Effector memory CD8-positive, alpha-beta T cell (primary cell): ENCODE measurements at places on chromosomes 12 and 14.

DNA sequence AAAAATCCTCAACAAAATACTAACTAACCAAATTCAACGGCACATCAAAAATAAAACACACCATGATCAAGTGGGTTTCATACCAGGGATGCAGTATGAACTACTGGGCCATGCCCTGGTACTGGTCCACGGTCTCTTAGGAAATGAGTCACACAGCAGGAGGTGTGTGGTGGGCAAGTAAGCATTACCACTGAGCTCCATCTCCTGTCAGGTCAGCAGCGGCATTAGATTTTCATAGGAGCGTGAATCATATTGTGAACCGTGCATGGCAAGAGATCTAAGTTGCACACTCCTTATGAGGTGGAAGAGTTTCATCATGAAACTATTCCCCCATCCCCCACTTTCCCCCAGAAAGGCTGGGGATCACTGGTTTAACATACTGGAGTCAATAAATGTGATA lies 6.7 kb upstream of the LGR5 start:
- DNase-seq: no peak

- no peak for DNase-seq
Measured at GRCh38 chr12:44384136-44384535, 492.0 kb downstream of the NELL2 start.

- no peak for DNase-seq
Measured at GRCh38 chr12:127550271-127550670, 716.7 kb upstream of the TMEM132C start.

- DNase-seq: no peak
Measured at GRCh38 chr12:68633614-68634558, 23.2 kb downstream of the RAP1B start.

GRCh38 chr14:68486033-68486732 lies 306.7 kb downstream of the ZFP36L1 start:
- DNase-seq: no peak

- no peak for DNase-seq
Measured at GRCh38 chr12:128609861-128610260, 213.9 kb downstream of the SLC15A4 start.

DNA sequence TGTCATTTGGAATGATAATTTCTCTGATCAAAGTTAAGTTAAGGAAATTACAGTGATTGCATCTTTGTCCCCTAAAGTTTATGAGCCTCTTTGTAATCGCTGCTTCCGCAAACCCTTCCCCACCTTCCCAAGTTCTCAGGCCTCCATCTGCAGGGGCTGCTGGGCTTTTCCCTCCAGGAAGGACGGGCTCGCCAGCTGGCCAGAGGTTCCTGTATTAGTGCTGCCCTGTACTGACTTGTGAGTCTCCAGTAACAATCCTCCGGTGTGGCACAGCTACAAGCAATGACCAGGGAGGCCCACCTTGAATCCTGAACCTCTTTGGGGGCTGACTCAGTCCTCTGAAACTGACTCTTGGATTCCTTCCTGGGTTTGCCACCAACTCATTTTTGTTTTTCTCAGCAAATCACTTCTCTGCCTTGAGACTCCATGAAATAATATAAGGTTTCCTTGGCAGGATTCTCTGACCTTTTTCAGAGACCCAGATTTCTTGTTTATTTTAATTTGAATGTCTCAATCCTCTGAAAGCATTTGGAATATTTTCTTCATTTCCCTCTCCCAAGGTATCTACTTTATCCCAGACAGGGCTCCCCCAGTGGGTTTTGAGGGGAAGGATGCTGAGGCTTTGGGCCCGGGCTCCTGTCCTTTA lies 398.6 kb downstream of the ZFP36L1 start:
- no peak for DNase-seq

- DNase-seq: no peak
Measured at GRCh38 chr12:57130941-57131340, 2.7 kb downstream of the LRP1 start.

DNA sequence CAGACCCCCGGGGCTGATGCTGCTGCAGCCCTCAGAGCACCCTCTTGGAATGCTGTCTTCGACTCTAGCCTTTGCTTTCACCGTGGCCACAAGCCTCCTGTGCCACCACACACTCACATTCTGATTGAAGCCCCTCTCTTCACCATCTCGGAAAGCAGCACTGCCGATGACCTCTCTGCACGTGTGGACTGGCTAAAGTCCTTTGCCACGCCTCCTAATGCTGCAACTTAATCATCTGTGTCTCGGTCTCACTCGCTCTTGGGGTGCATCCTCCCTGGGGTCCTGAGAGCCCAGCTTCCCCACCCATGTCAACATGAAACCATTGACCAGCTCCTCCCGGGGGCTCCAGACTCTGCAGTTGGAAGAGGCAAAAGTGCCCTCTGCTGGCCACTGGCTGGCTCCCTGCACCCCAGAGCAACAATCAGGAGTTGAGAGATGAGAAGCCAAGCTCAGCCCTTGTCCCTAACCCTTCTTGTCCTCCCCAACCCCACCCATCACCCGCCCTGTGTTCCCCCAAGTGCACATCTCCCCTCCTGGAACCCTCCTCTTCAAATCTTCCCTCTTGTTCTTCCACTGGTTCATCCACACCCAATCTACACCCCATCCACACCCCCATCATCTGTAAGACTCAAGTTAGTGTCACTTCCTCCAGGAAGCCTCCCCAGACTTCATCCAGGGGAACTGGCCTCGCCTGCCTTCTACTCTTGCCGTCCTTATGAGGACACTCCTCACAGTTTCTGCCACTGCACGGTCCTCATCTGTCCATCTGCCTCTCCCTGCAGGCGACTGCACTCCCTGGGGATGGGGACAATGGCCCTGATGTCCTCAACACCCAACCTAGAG lies 23.6 kb upstream of the FAM181A start:
- DNase-seq: no peak

GRCh38 chr12:127343940-127344339 lies 923.0 kb upstream of the TMEM132C start:
- no peak for DNase-seq

DNA sequence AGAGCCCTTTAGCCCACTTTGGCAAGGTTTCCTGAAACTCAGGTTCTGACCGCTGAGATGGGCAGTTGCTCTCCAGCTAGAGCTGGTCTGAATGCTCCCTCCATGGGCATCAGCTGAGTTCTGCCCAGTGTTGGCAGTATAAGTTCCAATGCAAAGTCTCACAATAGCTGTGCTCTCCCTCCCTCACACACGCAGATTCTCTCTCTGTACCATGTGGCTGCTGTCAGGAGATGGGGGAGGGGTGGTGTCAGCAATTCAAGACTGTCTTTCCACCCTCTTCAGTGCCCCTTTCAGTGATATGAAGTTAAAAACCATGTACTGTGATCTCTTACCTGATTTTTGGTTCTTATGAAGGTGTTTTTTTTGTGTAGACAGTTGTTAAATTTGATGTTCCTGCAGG lies 164.3 kb upstream of the PLEKHA5 start:
- DNase-seq: no peak

GRCh38 chr14:100892496-100893227 lies 10.9 kb downstream of the RTL1 start:
- no peak for DNase-seq

DNA sequence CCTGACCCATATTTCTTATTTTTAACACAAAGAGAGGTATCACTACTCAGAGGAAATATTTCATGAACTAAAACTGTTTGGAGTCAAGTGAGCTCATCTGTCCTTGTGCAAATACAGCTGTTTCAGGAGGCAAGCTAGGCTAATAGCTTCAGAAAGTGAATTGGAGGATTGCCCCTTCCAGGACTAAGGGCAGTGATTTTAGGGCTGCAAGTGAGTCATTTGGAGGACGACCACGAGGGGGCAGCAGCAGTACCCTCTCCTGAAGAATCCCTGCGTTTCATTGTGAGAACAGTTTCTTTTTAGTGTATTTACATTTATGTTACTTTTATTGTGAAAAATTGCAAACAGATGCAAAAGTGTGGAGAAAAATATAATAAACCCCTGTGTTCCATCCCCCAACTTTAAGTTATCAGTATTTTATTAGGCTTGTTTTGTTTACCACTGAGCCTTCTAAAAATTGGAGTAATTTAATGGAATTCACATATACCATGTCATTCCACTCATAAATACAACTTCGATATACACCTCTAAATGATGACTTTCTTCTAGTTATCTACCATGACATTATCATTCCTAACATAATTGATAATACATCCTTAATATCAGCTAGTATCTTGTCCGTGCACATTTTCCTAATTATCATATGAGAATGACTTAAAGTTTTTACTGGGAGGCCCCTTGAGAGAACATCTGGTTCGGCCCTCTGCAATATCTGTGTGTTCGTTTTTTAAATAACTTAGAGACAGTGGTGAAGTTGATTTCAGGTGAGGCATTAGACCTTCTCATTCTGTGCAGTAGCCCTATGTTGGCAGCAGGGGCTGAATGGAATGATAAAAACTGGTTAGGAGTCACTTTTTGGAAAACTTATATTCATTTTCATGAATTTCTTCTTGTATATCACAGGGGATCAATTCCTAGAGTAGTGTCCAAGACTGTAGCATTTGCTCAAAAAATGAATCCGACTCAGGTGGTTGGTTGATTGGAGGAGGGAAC lies 13.7 kb downstream of the FOXJ2 start:
- DNase-seq: peak; percentile 77

- DNase-seq: no peak
Measured at GRCh38 chr14:40762685-40763084, 844.0 kb upstream of the LRFN5 start.

- no peak for DNase-seq
Measured at GRCh38 chr14:39232554-39233415, 930 bp upstream of the MIA2 start.

- DNase-seq: no peak
Measured at GRCh38 chr12:122491991-122492390, 8.7 kb downstream of the ZCCHC8 start.

- DNase-seq: no peak
Measured at GRCh38 chr14:69262516-69262915, 2.6 kb downstream of the GALNT16 start.

- DNase-seq: no peak
Measured at GRCh38 chr12:58169826-58170225, 228.5 kb downstream of the ATP23 start.

DNA sequence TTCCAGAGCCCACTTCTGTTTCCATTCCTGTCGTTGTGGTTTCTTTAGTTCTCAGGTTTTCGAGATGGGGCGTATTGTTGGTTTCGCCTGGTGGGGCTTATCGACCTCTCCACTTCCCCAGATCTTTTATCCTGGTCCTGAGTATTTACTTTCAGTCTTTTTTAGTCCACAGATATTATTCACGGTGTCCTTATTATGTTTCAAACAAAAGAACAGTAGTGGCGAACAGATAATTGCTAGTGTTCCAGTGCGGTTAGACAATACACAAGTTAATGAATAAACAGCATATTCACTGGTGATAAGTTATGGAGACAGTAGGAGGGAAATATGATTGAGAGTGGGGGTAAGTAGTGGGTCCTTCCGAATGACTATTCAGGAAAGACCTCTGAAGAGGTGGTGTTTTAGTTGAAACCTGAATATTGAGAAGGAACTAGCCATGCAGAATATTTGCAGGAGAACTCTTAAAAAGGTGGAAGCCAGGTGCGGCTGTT lies 668 bp downstream of the TMEM260 start:
- no peak for DNase-seq

GRCh38 chr12:10215436-10215835 lies 2.8 kb downstream of the GABARAPL1 start:
- DNase-seq: no peak

GRCh38 chr14:36683083-36683724 lies 21.5 kb downstream of the PAX9 start:
- no peak for DNase-seq

- peak; percentile 24 for DNase-seq
Measured at GRCh38 chr14:50823762-50824636, 7.0 kb downstream of the NIN start.

GRCh38 chr12:94379479-94380113 lies 80.1 kb downstream of the CEP83 start:
- no peak for DNase-seq

DNA sequence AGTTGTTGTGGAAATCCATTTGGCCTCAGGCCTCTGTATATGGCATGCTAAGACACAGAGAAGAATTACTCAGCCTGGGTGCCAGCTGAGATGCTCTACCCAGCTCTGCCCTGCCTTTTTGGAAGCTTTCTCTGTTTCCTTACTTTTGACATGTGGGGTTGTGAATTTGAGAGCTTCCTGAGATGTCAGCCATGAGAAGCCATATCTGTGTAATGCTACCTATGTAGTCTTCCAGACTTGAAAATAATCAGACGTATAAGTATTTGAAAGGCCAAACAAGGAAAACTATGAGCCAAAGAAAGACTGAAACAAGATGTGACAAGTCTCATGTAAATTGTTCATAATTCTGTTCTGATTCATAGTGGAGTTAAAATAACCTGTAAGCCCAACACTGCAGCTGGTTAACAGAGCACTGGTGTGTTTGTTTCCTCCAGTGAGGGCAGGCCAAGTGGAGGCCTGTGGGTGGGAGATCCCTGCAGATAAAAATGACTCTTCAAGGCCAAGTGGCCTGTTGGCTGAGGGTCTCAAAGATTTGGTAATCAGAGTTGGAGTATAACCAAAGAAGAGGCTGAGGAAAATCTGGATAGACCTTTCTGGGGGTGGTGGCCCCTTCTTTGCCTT lies 94.0 kb downstream of the TMX1 start:
- DNase-seq: no peak

- no peak for DNase-seq
Measured at GRCh38 chr12:93846936-93847516, 169.9 kb downstream of the CRADD start.

- DNase-seq: no peak
Measured at GRCh38 chr14:89603938-89604480, 187.0 kb upstream of the FOXN3 start.

DNA sequence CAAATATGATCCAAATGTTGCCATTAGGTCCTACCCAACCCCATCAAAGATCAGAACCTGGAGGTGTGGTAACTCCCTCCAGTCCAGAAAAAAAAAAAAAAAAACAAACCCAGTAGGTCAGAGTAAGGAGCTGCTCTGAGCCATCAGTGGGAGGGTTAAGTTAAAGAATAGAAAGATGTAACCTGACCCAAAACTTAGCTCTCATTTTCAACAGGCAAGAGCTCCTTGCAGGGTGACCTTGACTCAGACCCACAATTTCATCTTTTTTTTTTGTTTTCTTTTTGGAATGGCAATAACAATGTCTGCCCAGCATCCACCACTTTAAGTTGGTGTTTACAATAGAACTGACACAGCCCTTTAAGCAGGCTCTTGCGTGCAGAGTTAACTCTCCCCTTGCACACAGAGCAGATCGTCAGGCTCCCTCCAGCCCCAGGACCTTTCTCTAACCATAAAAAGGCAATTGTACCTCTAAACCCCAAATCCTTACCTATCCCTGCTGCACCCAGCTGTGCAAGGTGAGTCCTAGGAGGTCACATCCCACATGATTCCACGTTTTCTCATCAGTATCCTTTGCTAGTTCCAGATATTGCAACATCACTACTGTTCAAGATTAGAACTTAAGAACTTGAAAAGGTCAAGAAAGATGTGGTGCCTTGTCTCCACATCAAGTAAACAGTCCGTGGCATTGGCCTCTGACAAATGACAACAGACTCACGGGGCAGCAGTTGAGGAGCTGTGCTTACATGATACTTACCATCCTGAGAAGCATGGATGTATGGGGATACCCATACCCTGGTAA lies 178.6 kb upstream of the EEA1 start:
- DNase-seq: no peak

DNA sequence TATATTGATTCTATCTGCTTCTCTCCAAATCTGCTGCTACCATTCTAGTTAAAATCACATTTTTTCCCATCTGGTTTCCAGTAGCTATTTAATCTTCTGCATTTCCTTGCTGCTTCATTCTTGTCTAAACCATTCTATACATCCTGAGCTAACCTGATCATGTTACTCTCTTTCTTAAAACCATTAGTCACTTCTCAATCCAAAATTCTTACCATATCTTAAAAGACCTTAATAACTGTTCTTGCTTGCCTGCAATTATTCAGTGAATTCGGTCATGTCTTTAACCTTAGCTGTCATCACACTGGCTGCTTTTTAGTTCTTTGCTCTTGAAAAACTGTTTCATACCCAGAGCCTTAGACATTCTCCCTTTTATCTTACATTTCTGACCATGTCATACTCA lies 56.4 kb upstream of the PZP start:
- DNase-seq: no peak
